ENCODE measurements at places on chromosomes 3 and 15. TPM values are rescaled to one million over a fixed set of nuclear protein-coding genes. Genes with fewer than 3 reads are reported as not detected.

GABRR3 gene
- not detected for polyA plus RNA-seq

EXD1 gene
- polyA plus RNA-seq: 0.10 TPM

RETNLB gene
- polyA plus RNA-seq: not detected

ACP3 gene
- polyA plus RNA-seq: 1.2 TPM

PARP14 gene
- 4.3 TPM for polyA plus RNA-seq

FRMD5 gene
- 0.05 TPM for polyA plus RNA-seq

SLITRK3 gene
- polyA plus RNA-seq: under 0.01 TPM

GRAMD1C gene
- 8.7 TPM for polyA plus RNA-seq

ZIC1 gene
- polyA plus RNA-seq: not detected

CCDC39 gene
- 0.09 TPM for polyA plus RNA-seq

UBAP1L gene
- 1.3 TPM for polyA plus RNA-seq

ALDH1A2 gene
- polyA plus RNA-seq: 4.7 TPM

NMNAT3 gene
- 4.6 TPM for polyA plus RNA-seq

ZMYND10 gene
- polyA plus RNA-seq: not detected

BMF gene
- 1.9 TPM for polyA plus RNA-seq
